NCI-H1417 (cell line): ENCODE measurements at places on chromosomes 4 and X.

- DNase-seq: peak; percentile 69
These were observed at the start of gene SEL1L3 for GRCh38 chr4:25862411-25863346. SEL1L3 (minus strand) TSS chr4:25862988; CDS start chr4:25862836, 152 bp downstream.

- DNase-seq: no peak
These were observed at the start of gene GPR78 for GRCh38 chr4:8580321-8581093. GPR78 (plus strand) TSS chr4:8580392; CDS start chr4:8580983, 591 bp downstream.

- no peak for DNase-seq
These were observed 152.7 kb downstream of the C4orf33 start for GRCh38 chr4:129248621-129249020.

- no peak for DNase-seq
These were observed 40.1 kb downstream of the ABLIM2 start for GRCh38 chr4:8118531-8118930.

DNA sequence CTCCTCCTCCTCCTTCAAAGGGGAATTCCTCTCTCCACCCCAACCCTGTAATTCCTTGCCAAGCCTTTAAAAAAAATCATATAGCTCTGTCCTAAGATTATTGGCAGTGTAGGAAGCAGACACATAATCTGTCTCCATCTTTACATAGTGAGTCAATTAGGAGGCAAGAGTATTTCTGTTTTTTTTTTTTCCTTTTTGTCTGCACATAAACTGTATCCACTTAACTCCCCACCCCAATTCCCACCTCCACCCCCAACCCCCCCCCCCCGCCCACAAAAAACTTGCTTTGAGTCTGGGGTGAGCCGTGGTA is 182.5 kb downstream of the RASL11B start:
- no peak for DNase-seq

DNA sequence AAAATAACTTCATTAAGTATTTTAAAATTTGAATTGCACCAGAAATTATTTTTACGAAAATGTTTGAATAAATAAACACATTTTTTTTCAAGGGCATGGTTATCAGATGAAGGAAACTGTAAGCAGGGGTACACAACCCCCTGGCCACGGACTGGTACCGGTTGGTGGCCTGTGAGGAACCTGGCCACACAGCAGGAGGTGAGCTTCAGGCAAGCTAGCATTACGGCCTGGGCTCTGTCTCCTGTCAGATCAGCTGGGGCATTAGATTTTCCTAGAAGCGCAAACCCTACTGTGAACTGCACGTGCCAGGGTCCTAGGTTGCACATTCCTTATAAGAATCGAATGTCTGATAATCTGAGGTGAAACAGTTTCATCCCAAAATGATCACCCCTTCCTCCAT is 1499.7 kb upstream of the AGA start:
- DNase-seq: no peak

- DNase-seq: no peak
These were observed 10.9 kb downstream of the MCTS1 start for GRCh38 chrX:120614816-120615215.

- no peak for DNase-seq
These were observed 6.8 kb upstream of the SLC25A6 start for GRCh38 chrX:1398431-1399340.

DNA sequence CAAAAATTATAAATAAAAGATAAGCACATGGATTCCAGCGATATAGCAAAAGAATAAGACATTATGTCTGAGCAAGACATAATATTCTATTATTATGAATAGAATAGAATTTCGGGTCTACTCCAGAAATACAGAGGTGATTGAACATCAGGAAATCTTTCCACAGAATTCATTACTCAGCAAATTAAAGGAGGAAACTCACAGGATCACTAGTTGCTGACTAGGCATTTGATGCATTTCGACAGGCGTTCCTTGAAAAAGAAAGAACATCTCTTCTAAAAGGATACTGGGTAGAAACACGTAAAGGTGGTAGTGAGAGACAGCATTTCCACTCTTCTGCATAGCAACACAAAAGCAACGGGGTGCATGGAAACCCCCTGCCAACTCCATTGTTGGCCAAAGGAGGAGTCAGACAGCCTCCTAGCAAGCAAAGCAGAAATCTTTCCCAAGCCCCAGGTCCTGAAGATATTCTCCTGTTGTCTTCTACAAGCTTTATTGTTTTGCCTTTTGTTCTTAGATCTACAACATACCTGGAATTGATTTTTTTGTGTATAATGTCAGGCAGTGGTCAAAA is 14.3 kb upstream of the PDZD4 start:
- no peak for DNase-seq

GRCh38 chr4:99563310-99564186 is at the start of gene TRMT10A:
TRMT10A (minus strand) TSS chr4:99564039; CDS start chr4:99559338, 4,701 bp downstream.
- peak; percentile 99 for DNase-seq

DNA sequence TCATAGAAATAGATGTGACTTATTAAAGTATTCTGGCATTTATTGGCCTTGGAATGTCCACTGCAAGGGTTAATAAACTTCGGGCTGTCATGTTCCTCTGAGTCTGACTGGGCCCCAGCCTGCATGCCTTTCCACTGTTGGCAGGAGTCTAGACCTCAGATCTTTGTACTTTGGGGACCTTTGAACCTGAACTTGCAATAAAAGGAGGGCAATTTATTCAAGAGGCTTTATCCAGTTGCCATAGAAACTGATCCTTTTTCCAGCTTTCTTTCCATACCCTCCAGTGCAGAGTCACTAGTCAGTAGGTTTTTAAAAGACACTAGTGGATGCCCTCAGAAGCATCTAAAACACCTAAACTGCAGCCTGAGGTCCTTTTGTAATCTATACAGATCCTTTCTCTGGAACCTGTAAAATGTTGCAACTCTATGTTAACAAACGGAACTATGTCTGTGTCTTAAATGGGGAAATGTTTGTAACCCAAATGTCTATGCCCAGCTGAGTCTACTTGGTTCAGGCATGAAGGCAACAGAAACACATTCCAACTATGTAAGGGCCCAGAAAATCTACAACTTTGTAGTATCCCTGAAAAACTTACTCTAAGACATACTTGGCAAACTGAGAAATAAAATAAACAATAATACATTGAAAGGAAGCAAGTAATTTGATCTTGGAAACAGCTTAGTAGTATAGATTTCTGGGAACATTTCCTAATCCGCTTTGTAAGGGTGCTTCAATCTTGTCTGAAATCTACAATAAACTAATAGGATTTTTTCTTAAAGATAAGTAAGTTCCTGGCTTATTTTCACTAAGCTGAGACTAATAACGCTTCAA is 41.5 kb downstream of the SOWAHB start:
- no peak for DNase-seq

DNA sequence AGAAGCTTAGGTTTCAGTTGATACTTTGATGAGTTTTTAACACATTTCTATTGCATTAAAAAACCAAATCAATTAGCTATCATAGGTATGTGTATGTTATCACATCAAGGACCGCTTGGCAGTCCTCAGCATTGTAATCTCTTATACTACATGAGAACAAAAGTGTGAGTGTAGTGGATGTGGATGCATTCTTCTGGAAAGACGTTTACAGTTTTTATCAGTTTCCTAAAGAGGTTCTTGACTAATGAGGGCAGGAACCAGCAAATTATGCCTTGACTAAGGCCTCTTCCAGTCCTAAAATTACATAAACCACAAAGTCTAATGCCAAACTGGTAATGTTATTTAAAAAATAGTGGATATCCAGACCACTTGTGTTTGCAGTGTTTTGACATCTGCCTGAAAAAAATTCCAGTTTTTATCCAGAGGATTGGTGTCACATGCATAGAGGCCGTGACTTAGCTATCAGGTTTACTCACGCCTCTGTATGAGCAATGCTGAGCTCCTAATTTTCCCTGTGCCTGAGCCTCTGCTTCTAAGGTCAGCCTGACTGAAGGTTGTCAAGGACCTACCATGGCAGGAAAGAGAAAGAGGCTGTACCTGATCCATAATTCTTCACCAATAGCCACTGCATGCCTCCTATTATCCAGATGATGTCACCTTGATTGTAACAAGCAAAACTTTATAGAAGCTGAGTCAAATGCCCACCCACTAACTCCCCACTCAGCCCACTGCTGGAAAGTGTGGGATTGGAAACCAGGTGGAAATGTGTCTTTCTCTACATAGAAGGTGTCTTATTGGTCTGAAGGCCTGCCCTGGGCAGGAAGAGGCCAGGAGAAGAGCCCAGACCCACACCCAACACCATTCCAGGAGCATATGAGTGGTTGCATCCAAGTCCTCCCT is 68.7 kb downstream of the ENPP6 start:
- no peak for DNase-seq

- peak; percentile 14 for DNase-seq
These were observed 108.7 kb upstream of the FUNDC1 start for GRCh38 chrX:44651358-44651757.

DNA sequence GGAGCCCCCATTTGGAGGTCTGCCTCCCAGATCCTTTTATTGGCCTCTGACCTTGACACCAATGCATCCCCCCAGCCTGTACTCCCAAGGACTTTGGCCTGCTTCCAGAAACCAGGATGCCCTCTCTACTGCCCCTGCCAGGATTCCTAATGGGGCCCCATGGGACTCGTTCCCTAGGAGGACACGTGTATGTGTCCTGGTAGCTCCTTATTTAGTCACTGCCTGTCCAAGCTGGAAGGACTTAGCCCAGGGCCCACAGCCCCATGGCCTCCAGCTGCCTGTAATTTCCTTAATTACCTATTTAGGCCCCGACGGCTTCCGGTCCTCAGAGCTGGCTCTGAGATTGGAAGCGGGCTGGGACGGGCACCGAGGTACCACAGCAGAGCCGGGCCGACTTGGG is 9.4 kb downstream of the ATP2B3 start:
- DNase-seq: peak; percentile 87

DNA sequence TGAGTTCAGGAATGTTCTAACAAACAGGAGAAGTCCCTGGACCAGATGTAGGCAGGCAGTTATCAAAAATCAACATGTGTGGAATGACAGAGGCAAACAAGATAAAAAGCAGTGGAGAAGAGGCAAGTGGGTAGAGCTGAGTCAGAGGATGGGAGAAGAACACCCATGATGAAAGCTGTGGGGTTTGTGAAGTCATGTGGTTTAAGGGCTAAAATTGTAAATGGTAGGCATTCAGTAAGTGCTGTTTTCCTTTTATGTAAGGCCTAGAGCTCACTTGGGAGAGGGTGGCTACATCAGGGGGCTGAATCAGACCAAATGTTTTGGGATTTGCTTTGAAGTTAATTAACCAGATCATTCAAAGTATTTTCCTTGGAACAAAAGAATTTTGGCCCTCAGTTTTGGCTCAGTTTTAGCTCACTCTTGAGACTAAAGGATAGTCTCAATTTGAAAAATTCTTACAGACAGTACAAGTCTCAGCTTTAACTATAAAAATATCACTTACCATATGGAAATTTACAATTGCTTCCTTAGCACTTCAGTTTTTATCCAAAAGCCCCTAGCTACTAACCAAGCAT is 114.5 kb upstream of the PCDH7 start:
- DNase-seq: no peak

- DNase-seq: no peak
These were observed 22.1 kb downstream of the RWDD4 start for GRCh38 chr4:183636923-183637322.

GRCh38 chrX:66042307-66043077 is 2.6 kb upstream of the VSIG4 start:
- no peak for DNase-seq

- no peak for DNase-seq
These were observed 58.6 kb upstream of the PAGE5 start for GRCh38 chrX:55161581-55161980.

GRCh38 chrX:17743913-17744312 is 6.6 kb downstream of the SCML1 start:
- DNase-seq: no peak

- DNase-seq: no peak
These were observed 118.8 kb downstream of the ZNF827 start for GRCh38 chr4:145819853-145820181.

- no peak for DNase-seq
These were observed 84.5 kb upstream of the ARHGEF9 start for GRCh38 chrX:63869506-63869905.

- DNase-seq: peak; percentile 42
These were observed 8.8 kb downstream of the SPRY1 start for GRCh38 chr4:123405267-123405865.

DNA sequence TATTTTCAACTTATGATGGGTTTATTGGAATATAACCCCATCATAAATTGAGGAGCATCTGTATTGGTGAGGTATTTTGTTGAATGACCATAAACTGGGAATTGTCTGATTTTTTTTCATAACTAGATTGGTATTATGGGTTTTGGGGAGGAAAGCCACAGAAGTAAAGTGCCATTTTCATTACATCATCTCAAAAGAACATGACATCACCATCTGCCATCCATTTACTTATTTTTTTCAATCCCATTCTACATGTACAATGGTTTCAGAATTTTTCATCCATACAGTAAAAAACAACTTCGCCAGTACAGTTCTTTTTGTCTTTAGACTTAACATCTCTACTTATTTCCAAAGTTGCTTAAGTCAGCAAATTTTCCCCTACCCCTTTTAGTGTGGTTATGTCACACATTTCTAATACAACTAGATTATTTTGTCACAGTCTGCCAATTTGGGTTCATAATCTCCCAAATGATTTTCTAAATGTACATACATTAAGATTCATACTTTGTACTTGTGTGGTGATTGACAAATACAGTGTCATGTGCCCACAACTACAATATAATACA is 459.4 kb downstream of the IDS start:
- DNase-seq: no peak

DNA sequence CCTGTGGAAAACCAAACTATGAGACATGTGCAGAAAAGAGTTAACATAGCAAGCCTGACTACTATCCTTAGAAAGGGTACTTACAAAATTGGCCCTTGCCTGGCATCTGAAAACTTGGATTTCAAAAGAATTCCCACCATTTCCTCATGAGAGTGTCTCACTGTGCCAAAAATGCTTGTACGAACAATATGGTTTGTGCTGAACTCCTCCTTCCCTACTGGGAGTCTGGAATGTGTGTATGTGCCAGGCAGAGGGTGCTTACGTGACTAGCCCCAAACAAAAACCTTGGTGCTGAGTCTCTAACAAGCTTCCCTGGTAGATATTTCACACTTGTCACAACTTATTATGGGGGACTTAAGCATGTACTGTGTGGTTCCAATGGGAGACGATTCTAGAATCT is 81.7 kb upstream of the GIMD1 start:
- DNase-seq: no peak

DNA sequence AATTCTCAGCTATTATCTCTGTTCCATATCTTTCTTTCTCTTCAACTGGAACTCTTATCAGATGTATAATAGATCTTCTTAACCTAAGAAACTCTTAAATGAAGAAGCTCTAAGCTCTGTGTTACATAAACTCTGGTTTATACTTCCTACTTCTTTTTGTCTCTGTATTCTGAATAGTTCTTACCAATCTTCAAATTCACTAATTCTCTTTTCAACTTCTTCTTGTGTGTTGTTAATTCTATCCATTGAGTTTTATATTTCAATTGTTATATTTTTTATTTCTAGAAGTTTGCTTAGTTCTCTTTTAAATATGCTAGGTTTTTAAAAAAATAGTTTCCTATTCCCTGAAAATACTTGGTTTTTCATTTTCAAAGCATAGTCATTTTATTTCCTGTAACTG is 13.2 kb upstream of the MMAA start:
- no peak for DNase-seq

- no peak for DNase-seq
These were observed 18.1 kb downstream of the FGFRL1 start for GRCh38 chr4:1029529-1029928.

- peak; percentile 7 for DNase-seq
These were observed 36.6 kb downstream of the ANAPC10 start for GRCh38 chr4:145061318-145061920.

- DNase-seq: peak; percentile 91
These were observed 29.5 kb upstream of the TXLNG start for GRCh38 chrX:16756724-16757123.
